Effector memory CD8-positive, alpha-beta T cell (primary cell): ENCODE measurements at places on chromosomes 12 and 14.

- no peak for DNase-seq
Observed at GRCh38 chr14:52871606-52872005, 79.2 kb downstream of the FERMT2 start.

DNA sequence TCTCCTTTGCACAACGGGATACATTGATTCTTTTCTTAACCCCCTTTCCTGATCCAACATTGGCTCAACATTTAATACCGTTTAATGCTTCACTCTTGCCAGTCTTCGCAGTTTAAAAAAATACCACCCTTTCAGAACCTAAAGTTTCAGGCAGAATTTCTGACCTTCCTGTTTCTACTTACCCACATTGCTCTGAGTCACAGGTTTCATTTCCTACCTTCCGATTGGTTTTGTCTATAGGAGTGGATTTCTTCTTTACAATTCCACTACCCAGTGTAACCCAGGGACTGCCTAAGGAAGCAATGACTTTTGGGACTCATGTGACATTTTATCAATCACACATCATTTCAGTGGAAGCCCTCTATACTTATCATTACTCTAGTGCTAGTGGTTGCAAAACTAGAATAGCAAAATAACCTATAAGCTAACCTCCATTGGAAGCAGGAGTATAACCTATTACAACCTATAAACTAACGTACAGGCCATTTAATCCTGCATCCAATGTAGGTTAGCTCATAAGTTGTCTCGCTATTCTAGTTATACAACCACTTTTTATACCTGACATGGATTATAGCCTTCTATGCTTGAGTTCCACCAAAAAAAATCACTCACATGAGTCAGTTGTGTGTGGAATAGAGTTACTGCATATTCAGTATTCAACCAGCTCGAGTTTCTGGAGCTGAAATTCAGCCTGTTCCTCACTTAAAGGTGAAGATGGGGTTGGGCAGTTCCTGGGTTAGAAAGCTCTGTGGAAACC lies 64.9 kb upstream of the KITLG start:
- DNase-seq, result no peak

DNA sequence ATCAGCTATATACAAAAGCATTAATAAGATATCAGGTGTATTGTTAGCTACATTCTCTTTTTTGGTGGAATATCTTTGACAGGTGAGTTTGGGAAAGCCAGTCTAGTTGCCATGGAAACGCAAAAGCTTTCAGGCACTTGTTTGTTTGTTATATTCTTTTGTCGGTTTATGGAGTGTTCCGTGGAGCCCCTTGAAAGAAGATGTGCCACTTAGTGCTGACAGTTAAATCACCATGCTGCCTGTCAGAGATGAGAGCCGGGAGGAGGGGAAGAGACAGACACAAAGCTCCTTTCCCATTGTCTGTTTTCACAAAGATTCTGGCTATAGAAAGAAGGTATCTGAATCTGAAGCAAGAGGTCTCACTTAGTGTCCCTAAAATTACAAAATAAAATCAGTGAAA lies 170.8 kb downstream of the SNAPC1 start:
- no peak for DNase-seq

DNA sequence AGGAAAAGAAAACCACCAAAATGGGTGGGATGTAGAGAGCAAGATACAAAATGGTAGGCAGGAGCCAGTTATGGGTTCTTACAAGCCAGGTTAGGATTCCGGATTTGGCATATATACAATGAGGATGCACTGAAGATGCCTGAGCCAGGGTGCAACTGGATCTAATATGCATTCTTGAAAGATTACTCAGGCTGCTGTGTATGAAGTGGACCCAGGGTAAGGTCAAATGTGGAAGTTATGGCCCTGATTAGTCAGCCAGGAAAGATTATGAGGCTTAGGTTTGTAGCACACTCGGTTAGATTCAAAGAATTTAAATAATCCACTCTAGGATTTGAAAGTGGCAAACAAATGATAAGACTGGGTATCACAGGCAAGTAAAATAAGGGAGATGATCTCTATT lies 1750.7 kb upstream of the FLRT2 start:
- no peak for DNase-seq

DNA sequence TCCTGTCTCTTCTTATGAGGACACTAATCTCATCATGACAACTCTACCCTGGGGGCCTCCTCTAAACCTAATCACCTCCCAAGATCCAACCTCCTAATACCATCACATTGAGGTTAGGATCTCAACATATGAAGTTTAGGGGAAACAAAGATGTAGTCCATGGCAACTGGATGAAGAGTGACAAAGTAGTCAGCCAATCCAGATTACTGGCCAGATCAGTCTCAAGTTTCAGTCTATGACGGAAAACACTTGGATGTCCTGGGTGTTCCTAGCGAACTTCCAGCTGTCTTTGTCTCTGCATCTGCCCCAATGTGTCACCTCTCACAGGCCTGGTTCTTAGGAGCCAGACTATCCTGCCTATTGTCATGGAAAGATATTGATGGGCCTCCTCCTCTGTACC lies 630.8 kb downstream of the AACS start:
- no peak for DNase-seq

- DNase-seq, result no peak
Observed at GRCh38 chr12:71556448-71556847, 107.2 kb downstream of the ZFC3H1 start.
